ENCODE measurements at places on chromosomes 12 and 14.

DNA sequence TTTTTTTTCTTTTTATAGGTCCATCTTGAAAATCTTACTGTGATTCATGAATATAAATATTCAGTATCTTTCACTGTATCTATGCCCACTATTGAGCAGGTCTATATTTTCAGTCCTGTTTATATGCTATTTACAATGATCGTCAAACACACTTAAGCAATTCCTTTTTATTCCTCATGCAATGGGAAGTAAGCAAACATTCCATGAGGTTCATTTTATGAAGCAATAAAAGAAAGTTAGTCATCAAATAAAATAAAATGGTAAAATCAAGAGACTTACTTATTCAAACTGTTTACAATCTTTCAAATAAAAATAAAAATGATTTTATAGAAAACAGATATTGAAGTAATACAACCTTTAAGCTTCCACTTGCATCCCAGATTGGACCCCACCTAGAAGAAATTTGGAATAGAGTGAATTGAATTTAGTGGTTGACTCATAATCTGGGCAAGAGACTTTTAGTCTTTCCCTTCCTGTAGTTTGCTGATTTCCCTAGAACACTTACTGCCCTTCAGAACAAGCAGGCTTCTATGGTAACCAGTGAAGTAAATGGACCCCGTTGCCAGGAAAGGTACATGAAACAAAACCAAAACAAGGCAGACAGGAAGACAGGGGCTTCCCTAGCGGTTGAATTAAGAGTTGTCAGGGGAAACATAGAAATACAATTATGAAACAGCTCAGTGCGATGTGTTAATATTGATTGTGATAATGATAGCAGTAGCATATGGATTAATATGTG, 241.0 kb upstream of the ATP2B1 start:
- DNase-seq = peak; percentile 86

DNA sequence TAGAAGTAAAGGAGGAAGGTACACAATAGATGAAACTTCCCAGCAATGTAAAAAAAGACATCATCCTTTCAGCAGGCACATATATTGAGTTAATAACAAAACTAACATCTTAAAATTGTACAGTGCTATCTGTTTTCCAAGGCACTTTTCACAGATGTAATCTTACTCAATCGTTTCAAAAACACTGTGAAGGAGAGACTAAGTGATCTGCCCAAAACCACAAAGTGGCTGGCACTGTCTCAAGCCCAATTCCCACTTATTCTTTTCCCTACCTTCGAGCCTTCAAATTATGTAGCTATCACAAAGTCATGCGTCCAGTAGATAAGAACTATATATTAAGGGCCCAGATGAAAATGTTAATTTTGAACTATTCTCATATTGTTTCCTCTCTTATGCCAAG, 193.6 kb upstream of the RASSF8 start:
- DNase-seq = no peak

GRCh38 chr12:99523853-99524252, 123.7 kb upstream of the GARIN6 start:
- DNase-seq = no peak

- no peak for DNase-seq
Observed at GRCh38 chr12:22631863-22632463, 7.0 kb downstream of the ETNK1 start.

- no peak for DNase-seq
Observed at GRCh38 chr12:59194794-59195193, 274.5 kb upstream of the LRIG3 start.

DNA sequence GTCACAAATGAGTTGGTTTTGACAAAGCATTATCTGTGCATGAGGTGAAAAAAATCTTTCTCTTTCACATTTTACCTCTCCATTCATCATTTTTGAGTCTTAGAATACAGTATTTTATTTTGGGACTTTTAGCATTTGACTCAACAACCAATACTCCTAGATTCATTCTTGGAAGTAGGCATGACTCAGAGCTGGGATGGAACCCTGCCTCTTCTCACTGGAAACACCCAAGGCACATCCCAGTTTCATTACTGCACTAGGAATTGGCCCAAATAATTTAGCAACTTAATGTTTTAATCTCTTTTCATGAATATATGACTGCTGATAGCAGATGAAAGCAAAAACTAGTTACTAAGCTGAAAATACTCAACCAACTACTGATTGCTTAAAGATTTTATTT, 3.3 kb upstream of the PDZRN4 start:
- DNase-seq = no peak

DNA sequence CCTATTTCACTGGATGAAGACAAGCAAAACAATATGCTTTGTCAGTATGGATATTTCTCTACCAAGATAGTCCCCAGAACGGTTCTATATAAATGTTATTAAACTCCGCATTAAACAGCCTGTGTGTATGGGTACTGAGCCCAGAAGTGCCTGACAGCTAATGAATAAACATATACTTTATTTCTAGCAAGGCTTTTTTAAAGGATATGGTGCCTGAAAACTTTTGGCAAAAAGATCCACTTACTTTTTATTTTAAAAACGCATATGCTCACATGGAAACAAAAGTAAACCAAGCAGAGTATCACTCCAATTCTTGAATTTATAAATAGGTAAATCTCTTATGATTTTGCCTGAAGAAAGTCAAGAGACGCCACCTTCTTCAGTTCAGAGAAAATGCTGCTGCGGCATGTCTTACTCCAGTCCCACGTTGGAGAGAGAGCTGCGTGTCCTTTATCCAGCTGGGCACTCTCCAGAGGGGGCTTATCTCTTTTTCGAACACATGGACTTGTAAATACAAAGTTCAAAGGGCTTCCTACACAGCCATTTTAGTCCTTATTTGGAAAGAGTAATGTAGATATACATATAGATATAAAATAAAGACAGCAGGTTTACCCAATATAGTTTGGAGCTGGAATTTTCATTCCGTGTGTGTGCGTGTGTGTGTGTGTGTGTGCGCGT, 264.2 kb downstream of the ADAMTS20 start:
- DNase-seq = no peak

GRCh38 chr14:101997429-101998336, 33.3 kb downstream of the DYNC1H1 start:
- DNase-seq = no peak

GRCh38 chr12:90575995-90576394, 379.0 kb downstream of the CCER1 start:
- no peak for DNase-seq

DNA sequence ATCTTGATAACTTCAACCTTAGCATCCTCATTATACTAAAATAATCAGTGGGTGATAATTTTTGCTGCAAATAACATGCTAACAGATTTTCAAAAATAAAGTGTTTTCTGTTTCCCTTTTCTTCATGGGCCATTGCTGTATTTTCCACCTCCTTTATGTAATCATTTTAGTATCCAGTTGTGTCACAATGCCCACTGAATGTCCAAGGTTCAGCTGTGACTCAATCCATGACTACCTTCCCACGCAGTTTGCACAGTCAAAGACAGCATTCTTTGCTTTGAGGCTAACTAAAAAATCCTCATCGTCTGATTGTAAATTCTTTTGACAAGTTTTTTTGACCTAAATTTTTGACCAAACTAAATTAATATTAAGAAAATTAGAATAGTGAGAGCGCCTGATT, 474.1 kb downstream of the FLRT2 start:
- DNase-seq = no peak

DNA sequence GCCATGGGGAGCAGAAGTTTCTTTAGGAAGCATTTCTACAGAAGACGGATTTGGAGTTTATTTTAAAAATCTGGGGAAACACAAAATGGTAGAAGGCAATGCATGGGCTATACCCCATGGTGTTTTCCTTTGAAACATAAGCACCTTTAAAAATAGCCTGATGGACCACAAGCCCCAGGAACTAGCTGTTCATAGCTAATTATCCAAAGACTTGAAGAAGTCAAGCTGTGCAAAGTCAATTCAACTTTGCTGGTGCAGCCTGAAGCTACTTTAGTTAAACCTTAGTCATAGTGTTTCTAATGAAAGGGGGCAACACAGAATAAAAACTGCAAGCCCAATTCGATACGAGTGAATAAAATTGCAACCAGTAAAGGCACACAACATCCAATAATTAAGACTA, 732.5 kb downstream of the GALC start:
- DNase-seq = no peak

DNA sequence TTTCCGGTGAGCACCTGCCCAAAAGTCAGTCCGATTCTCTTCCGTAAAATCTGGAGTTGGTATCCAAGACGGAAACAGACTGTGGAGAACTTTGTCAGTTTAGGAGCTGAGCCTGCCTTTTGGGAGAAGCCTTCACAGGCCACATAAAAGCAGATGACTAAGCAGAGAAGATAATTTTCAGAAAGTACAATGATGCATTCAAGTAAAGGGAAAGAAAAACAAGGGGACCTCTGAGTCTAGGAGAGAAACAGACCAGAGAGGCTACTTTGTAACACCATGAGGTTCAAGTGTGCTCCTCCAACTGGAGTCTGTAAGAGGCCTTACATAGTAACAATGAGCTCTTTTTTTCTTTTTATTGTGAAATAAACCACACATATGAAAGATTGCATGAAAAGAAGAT, 21.1 kb downstream of the TMED8 start:
- DNase-seq = no peak

- DNase-seq = no peak
Observed at GRCh38 chr12:46831335-46832129, 5.7 kb upstream of the SLC38A4 start.

DNA sequence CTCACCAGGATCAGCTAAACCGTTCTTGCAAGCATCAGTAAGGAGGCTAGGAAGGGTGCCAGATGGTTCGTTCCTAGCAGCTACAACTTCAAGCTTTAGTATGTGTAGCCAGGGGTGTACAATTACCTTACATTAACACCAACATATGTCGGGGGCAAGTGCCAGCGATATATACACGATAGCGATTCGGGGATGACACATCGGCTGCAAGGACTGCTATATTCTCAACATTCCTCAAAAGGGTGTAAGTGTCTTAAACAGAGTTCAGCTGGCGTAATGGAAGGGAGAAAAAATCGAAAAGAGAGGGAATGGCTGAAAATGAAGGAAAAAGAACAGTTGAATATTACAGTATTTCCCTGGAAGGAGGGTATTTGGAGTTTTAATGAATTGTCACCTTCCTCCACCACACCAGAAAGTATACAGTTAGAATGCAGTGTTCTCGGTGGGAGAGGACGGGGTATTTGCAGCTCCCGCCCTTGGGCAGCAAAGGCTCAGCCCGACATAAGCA, 545 bp downstream of the LIMA1 start:
- no peak for DNase-seq

- no peak for DNase-seq
Observed at GRCh38 chr12:26238341-26239121, 43.2 kb downstream of the SSPN start.

DNA sequence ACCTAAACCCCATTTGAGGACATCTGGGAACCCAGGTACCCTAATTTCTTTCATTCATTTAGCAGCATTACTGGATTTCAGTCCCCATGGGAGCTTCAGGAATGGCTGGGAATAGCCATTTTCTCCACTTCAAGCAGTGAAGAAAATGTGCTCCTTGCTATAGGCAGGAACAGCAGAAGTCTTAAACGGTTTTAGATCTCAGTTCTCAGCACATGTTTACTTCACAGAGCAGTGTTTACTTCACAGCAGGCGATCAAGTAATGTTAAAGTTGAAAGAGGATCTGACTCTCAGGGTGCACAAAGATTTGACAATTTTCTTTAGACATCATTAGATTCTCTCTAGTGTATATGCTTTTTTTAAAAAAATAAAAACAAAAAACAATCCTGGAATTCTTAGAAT, 109.3 kb downstream of the TBC1D30 start:
- DNase-seq = no peak

All from T-helper 2 cell (primary cell).